ENCODE measurements at places on chromosomes 7 and 10. TPM values are rescaled to one million over a fixed set of nuclear protein-coding genes. Genes with fewer than 3 reads are reported as not detected.

The CLRN3 gene
- total RNA-seq, result not detected

The LLCFC1 gene
- total RNA-seq, result not detected

The OR2A42 gene
- total RNA-seq, result not detected

The BTBD16 gene
- total RNA-seq, result not detected

The CFAP69 gene
- total RNA-seq, result 0.30 TPM

The CPED1 gene
- 30.4 TPM for total RNA-seq

The IL2RA gene
- not detected for total RNA-seq

The CUTC gene
- total RNA-seq, result 12.8 TPM

The STEAP1 gene
- total RNA-seq, result 39.5 TPM

The COBL gene
- total RNA-seq, result 0.15 TPM

The LARP4B gene
- total RNA-seq, result 24.4 TPM

The VAX1 gene
- not detected for total RNA-seq

The MYL7 gene
- total RNA-seq, result not detected

The IGF2BP3 gene
- 38.2 TPM for total RNA-seq

The PTEN gene
- 29.4 TPM for total RNA-seq

The LMBR1 gene
- total RNA-seq, result 18.2 TPM

The TFPI2 gene
- total RNA-seq, result 4.6 TPM

The NAT16 gene
- total RNA-seq, result 0.15 TPM

The PLCE1 gene
- 3.5 TPM for total RNA-seq

The SFTPA2 gene
- total RNA-seq, result not detected

The OPALIN gene
- total RNA-seq, result not detected

The TMEM139 gene
- 0.17 TPM for total RNA-seq

The CTAGE6 gene
- not detected for total RNA-seq

The CALN1 gene
- total RNA-seq, result under 0.01 TPM

The STEAP2 gene
- 6.8 TPM for total RNA-seq

The VWDE gene
- total RNA-seq, result 0.17 TPM

The DOCK4 gene
- 7.4 TPM for total RNA-seq

The KIAA1549 gene
- 1.0 TPM for total RNA-seq

The LMOD2 gene
- total RNA-seq, result not detected

All from bronchus fibroblast of lung (primary cell).